ENCODE measurements at places on chromosomes 7 and 10. TPM values are rescaled to one million over a fixed set of nuclear protein-coding genes. Genes with fewer than 3 reads are reported as not detected.

Gene ATG9B
- total RNA-seq = 0.85 TPM

Gene LBX1
- not detected for total RNA-seq

Gene EMX2
- not detected for total RNA-seq

Gene GPR37
- total RNA-seq = 7.1 TPM

Gene TBL2
- total RNA-seq = 22.4 TPM

Gene PLEKHS1
- total RNA-seq = not detected

Gene ITPRID1
- total RNA-seq = not detected

Gene SFTPA1
- total RNA-seq = not detected

Gene CRHR2
- total RNA-seq = 0.38 TPM

Gene EGFR
- total RNA-seq = 5.0 TPM

Gene GPC2
- total RNA-seq = 27.2 TPM

Gene CYP3A7
- 0.18 TPM for total RNA-seq

Gene CYP2E1
- total RNA-seq = 7.7 TPM

Gene HMX3
- total RNA-seq = not detected

Gene PDE1C
- 2.9 TPM for total RNA-seq

Gene AFAP1L2
- 0.77 TPM for total RNA-seq

Gene SH2D4B
- total RNA-seq = 0.23 TPM

Gene RADIL
- 2.4 TPM for total RNA-seq

Gene ZRANB1
- total RNA-seq = 22.4 TPM

Gene IDI2
- total RNA-seq = not detected

Gene AGAP6
- total RNA-seq = 17.2 TPM

Gene EPO
- total RNA-seq = 0.33 TPM

Gene FANK1
- total RNA-seq = 9.4 TPM

Gene ZNF804B
- not detected for total RNA-seq

Gene NXPH1
- total RNA-seq = not detected

Gene SMIM30
- 36.1 TPM for total RNA-seq

Gene FXYD4
- total RNA-seq = not detected

Gene SEMA4G
- 8.0 TPM for total RNA-seq

Gene CXCL12
- total RNA-seq = 0.97 TPM

Gene KLF14
- not detected for total RNA-seq

Gene VGF
- 0.77 TPM for total RNA-seq

Gene ORC5
- total RNA-seq = 16.7 TPM

Gene VAX1
- 26.3 TPM for total RNA-seq

Gene HOXA11
- total RNA-seq = not detected

Gene TMEM273
- 1.6 TPM for total RNA-seq

Data from endothelial cell (in vitro differentiated cells).